Activated T-helper 2 cell treated with anti-CD3 and anti-CD28 coated beads, Interferon-gamma antibody, Interleukin-2, Interleukin-4, amounts not matched to agents 10 μg/mL and 5 μg/mL and 100 μg/mL, durations not matched to agents 14 hours and 24 hours and 36 hours (primary cell): ENCODE measurements at places on chromosomes 16 and 17.
A peak's percentile ranks its signal among the peaks of the same experiment; 100 is the strongest.

- peak overlapping the region; percentile 98 for H3K4me3 ChIP-seq
- peaks cover 31% of the 10 kb centered on the region for H3K4me1 ChIP-seq
- peak overlapping the region; percentile 99 for H3K27ac ChIP-seq
- DNase-seq, result peak; percentile 87
Measured at GRCh38 chr16:31713071-31713944, 160.3 kb upstream of the ZNF267 start.

DNA sequence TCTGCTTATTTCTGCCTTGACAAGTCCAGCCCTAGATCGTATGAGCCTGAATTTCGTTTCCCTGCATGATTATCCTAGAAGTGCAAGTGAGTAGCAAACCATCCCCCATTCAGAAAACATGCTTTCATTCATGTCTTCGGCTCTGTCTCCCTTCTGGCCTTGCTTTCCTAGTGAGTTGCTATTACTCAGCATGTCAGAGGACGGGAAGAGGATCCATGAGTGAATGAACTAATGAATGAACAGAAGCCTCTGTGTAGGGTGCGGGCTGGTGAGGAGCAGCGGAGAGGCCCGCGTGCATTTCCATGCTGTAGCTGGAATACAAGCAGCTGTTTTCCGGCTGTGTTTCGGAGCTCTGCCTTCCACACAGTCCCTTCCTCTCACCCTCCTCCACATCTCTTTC, 155.7 kb upstream of the NOL11 start:
- no peak for DNase-seq
- H3K4me3 ChIP-seq, result no peak overlapping the region
- no peak overlapping the region for H3K27ac ChIP-seq
- no peaks in the 10 kb centered on the region for H3K36me3 ChIP-seq
- H3K27me3 ChIP-seq, result no peaks in the 10 kb centered on the region

GRCh38 chr17:50051606-50052005, 4.3 kb upstream of the ITGA3 start:
- H3K4me1 ChIP-seq, result peaks cover 31% of the 10 kb centered on the region
- peaks cover 3% of the 10 kb centered on the region for H3K27me3 ChIP-seq
- no peaks in the 10 kb centered on the region for H3K36me3 ChIP-seq
- no peak for DNase-seq
- H3K4me3 ChIP-seq, result no peak overlapping the region

GRCh38 chr17:29086628-29087332, 43.8 kb downstream of the PIPOX start:
- no peak overlapping the region for H3K4me3 ChIP-seq
- no peaks in the 10 kb centered on the region for H3K27me3 ChIP-seq
- DNase-seq, result no peak
- no peak overlapping the region for H3K27ac ChIP-seq
- H3K36me3 ChIP-seq, result peaks cover 45% of the 10 kb centered on the region

- H3K27me3 ChIP-seq, result no peaks in the 10 kb centered on the region
- no peak for DNase-seq
- no peaks in the 10 kb centered on the region for H3K36me3 ChIP-seq
- no peak overlapping the region for H3K4me3 ChIP-seq
- no peaks in the 10 kb centered on the region for H3K4me1 ChIP-seq
Measured at GRCh38 chr17:60729854-60730253, 52.2 kb downstream of the BCAS3 start.

DNA sequence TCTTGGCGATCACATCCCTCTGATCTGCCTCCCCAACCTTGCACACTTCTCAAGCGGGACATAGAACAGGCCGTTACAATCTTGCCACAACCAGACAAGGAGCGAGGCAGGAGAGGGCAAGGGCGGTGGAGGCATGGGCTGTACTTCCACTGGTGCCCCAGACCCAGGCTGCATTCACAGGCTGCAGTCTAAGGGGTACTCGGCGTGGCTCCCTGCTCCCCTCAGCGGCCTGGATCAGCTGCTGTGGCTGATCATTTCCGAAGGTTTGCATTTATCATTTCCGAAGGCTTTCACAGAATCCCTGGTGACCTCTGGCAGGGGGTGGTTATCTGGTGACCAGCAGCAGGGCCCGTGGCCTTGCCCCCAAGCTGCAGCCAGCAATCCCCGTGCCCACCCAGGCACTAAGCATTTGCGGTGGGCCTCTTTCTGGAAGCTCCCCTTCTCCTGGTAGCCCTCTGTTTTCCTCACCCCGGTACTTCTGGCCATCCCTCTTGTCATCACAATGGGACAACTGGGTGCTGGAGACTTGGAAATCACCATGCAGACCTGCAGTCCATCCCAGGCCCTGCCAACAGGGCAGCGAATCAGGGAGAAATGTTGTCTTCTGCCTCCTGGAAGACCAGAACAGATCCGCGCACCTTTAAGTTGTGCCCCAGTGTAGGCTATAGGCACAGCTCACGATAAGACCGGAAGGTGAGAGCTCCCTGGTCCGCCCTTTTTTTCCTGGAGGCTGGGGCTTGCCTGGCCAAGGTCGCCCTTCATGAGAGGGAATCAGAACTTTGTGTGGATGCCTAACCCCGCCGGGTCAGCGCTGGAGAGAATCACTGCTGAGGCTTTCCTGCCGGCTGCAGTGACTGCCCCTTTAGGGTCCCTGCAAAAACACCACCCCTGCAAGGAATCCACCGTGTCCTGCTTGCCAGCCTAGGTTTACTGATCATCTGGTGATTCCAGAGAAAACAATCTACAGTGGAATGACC, 1739.1 kb downstream of the TP53TG3F start:
- H3K4me1 ChIP-seq, result no peaks in the 10 kb centered on the region
- no peaks in the 10 kb centered on the region for H3K36me3 ChIP-seq

GRCh38 chr17:48571826-48572417, 6.2 kb downstream of the HOXB4 start:
- no peak overlapping the region for H3K27ac ChIP-seq
- H3K27me3 ChIP-seq, result peaks cover 24% of the 10 kb centered on the region
- no peak overlapping the region for H3K4me3 ChIP-seq
- peaks cover 12% of the 10 kb centered on the region for H3K36me3 ChIP-seq
- H3K4me1 ChIP-seq, result peaks cover 21% of the 10 kb centered on the region

DNA sequence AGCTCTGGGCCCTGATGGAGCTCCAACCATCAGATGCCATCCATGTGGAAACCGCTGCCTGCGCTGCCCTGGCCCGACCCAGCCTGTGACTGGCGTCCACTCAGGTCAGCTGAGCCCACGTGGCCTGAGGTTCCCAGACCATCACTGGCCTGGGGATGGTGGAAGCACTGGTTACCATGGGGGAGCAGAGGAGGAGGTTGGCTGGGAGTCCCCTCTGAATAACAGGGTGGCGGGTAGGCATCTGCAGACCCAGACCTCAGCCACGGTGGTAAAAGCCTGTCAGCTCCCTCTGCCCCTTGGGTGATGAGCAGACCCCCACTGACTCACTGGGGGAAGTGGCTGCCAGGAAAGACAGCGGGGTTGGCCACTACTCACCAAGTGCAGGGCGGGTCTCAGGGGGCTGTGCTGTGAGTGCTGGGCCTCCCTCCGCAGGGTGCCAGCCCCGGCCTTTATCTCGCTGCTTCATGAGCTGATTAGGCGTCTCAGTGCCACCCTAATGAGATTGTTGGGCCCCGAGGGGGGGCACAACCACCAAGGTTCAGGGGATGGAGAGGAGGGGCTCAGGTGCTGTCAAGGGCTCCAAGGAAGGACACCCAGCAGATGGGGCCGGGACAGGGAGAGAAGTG, at the start of gene PDE6G:
Gene PDE6G, minus strand, starts transcription at position 425 of the 626 bp plus-strand sequence. CDS start 3,237 bp downstream, outside the sequence.
- H3K36me3 ChIP-seq, result no peaks in the 10 kb centered on the region
- H3K27me3 ChIP-seq, result no peaks in the 10 kb centered on the region
- no peak for DNase-seq
- H3K4me3 ChIP-seq, result no peak within 1 kb of the TSS

DNA sequence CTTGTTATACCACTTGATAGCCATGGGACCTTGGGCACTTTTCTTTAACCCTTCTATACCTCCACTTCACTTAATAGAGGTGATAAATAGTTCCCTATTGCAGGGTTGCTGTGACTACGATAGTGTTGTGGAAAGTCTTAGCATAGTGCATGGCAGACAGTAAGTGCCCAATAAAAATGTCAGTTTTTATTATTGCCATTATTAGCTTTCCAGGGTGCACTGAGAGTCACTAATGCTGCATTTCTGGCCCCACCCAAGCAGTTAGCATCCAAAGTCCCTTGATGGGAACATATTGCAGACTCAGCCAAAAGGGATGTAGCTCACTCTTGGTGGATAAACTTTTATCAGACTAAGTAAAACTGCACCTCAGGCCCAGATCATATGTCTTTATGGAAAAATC, 41.5 kb upstream of the TEKT3 start:
- no peak overlapping the region for H3K4me3 ChIP-seq
- H3K4me1 ChIP-seq, result no peaks in the 10 kb centered on the region
- H3K27ac ChIP-seq, result no peak overlapping the region

DNA sequence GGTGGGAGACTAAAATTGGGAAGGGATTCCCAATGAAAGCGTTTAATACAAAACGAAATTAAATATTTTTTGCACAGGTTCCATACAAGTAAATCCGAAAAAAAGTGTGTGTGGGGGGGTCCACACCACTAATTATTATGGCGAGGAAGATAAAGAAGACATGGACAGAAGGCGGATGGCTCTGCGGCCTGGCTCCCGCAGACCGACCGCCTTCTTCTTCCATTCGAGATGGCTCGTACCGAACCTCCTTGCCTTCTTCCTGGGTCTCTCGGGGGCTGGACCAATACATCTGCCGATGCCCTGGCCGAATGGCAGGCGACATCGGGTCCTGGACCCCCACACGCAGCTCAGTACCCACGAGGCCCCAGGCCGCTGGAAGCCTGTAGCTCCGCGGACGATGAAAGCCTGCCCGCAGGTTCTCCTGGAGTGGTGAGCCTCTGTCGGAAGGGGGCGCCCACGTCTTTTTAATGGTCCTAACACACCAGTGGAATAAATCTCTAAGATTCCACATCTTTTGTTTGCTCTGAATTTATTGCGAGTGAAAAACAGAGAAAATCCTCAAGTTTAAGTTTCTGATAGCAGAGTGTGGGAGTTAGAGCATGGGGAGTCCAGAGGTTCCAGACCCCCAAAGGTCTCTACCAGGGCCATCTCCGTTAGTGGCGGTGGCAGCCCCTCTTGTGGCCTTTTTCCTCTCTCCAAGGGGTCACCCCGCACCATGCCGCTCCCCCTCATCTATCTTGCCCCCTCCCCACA, 1.4 kb downstream of the PRAC2 start:
- peaks cover 89% of the 10 kb centered on the region for H3K27me3 ChIP-seq
- no peak overlapping the region for H3K4me3 ChIP-seq
